ENCODE measurements at places on chromosomes 3 and 15. TPM values are rescaled to one million over a fixed set of nuclear protein-coding genes. Genes with fewer than 3 reads are reported as not detected.

DNA sequence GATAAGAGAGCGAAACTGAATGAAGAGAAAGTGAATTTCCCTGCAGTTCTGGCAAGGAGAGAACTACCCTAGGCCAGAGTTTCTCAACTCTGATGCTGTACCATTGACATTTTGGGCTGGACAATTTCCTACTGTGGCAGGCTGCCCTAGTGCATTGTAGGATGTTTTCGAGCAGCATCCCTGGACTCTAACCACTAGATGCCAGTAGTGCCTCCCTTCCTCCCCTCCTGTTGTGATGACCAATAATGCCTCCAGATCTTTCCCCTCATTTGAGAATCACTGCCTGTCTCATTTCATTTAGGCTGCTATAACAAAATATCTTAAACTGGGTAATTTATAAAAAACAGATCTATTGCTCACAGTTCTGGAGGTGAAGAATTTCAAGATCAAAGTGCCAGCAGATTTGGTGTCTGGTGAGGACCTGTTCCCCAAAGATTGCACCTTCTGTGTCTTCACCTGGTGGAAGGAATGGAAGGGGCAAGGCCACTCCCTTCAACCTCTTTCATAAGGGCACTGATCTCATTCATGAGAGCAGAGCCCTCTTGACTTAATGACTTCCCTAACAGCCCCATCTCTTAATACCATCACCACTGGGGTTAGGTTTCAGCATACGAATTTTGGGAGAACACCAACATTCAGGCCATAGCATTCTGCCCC, 188.9 kb upstream of the MEIS2 start:
- no peak for DNase-seq

- no peak for DNase-seq
Measured at GRCh38 chr3:190865419-190865818, 2.9 kb upstream of the GMNC start.

DNA sequence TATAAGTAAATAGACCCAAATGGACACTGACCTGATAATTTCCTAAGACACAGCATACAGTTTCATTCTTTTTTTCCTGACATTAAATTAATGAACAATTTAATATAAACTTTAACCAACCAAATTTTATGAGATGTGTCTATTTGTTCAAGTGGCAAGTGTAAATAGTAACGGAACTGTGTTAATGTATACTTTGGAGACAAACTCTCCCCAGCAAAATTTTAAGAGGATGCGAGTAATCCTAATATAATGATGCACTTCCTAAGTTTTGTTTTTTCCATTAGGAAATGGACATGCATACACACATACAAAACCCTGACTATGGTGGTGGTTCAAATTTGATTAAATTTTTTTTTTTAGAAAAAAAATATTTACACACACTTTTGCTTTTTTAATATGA, 38.5 kb upstream of the MYH15 start:
- no peak for DNase-seq

DNA sequence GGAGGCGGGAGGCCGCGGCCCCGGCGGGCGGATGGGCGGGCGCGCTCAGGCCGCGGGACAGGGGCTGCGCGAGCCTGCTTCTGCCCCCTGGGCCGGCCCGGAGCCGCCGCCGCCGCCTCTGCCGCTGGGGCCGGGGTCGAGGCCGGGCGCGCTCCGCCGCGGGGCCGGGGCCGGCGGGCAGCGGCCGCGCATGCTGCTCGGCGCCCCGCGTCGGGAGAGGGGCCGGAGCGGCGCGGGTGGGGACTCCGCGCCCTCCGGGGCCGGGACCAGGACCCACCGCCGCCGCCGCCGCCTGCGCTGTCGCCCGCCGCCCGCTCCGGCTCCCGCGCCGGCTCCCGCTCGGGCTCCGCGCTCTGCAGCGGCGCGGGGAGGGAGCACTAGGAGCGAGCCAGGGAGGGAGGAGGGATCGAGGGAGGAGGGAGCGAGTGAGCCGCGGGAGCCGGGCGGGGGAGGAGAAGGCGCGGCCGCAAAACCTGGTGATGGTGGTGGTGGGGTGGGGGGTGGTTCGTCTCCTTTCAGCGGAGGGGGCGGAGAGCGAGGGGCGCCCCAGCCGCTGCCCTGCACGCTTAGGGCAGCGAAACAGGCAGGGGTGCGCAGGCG, at the start of gene LINGO1:
Gene LINGO1, minus strand, starts transcription at position 379 of the 600 bp plus-strand sequence. CDS start 597 bp downstream, outside the sequence.
- DNase-seq: no peak

GRCh38 chr15:100114571-100114970, 227.2 kb downstream of the ADAMTS17 start:
- DNase-seq: peak; percentile 50

DNA sequence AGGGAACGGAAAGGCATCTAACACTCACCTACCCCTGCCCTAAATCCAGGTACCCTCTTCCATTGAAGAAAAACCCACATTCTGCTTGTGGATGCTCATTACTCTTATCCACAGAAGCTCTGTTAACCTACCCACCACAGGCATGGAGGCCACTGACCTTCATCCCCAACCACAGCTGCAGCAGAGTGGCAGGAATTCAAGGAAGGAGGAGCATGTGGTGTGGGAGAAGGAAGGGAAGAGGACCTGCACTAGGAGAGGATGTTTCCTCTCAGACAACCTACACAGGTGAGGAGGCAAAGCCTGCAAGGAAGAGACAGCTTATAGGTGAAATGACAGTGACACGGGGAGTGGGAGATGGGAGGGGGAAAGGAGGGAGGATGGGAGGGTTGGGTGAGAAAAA, 192.5 kb upstream of the TSC22D2 start:
- DNase-seq: no peak

DNA sequence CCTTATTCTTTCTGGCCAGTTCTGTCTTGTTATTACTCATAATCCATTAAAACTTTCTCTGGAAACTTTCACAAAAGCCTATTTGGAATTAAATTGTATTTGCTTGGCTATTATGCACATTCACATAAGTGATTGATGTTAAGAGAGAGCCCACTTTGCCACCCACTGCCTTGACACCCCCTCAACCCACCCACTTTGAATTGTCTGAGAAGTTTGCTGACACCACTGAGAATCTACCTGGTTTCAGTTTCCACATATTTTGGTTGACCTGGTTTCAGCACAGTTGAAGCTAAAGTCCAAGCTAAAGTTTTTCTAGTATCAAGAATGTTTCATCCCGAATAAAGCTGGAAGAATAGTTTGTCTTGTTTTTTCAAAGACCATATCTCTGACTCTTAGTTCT, 70.9 kb downstream of the ARMC8 start:
- no peak for DNase-seq

GRCh38 chr3:106067711-106068110, 198.9 kb upstream of the CBLB start:
- DNase-seq: no peak

GRCh38 chr3:197212290-197212689, 86.1 kb downstream of the DLG1 start:
- no peak for DNase-seq

DNA sequence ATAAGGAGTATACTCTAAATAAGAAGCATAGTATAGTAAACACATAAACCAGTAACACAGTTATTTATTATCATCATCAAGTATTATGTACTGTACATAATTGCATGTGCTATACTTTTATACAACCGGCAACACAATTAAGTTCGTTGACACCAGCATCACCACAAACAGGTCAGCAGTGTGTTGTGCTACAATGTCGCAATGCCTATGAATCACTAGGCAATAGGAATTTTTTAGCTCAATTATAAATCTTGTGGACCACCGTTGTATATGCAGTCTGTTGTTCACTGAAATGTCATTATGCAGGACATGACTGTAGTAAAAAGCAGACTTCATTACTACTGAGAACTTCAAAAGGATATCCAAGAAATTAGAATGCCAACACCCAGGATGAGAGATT, 177.0 kb downstream of the PDCD6IP start:
- no peak for DNase-seq

DNA sequence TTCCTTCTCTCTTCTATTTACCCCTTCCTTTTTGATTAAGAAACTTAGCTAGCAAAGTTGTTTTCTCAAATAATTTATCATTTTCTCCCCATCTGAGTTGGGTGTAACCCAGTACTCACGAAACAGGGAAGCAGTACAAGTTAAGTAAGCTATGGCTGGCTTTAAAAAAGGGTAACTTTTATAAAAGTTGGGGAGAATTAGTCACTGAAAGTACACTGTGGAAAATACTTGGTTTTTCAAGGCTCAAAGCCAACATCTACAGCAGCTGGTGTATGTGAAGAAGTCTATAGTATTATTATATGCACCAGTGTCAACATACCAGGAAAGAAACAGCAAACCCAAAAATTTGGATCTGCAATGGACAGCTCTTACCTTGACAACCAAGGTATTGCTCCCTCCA, 25.5 kb downstream of the CLK3 start:
- no peak for DNase-seq

- DNase-seq: peak; percentile 56
Measured at GRCh38 chr3:13500133-13500885, 20.2 kb downstream of the HDAC11 start.

GRCh38 chr15:25742776-25743547, 120.2 kb downstream of the ATP10A start:
- DNase-seq: no peak

SNX22 gene
- total RNA-seq: 28.3 TPM

ALPK3 gene
- 21.0 TPM for total RNA-seq

All from upper lobe of right lung (tissue), 1 donor.